ENCODE measurements at places on chromosomes 6 and 20. TPM values are rescaled to one million over a fixed set of nuclear protein-coding genes. Genes with fewer than 3 reads are reported as not detected.

Gene TBX18
- polyA plus RNA-seq, result 16.6 TPM

- no peak for DNase-seq
These were observed 1026.6 kb upstream of the MAP3K7 start for GRCh38 chr6:91613481-91613880.

DNA sequence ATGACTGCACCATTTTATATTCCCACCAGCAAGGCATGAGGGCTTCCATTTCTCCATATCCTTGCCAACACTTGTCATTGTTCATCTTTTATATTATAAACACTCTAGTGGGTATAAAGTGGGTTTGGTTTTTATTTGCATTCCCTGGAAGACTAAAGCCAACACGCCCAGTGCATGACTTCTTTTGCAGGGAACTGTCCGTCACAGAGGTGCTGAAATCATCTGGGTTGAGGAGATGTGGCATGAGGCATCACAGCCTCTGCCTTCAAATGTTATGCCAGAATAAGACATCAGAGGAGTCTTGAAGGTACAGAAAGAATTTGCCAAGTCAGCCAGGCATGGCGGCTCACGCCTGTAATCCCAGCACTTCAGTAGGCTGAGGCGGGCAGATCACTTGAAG lies 29.9 kb upstream of the FAM210B start:
- peak; percentile 25 for DNase-seq

Gene CDH26
- polyA plus RNA-seq, result 1.0 TPM

GRCh38 chr6:167717867-167718266 lies 108.8 kb upstream of the AFDN start:
- no peak for DNase-seq

GRCh38 chr6:13712599-13712898 lies 914 bp upstream of the RANBP9 start:
- DNase-seq, result peak; percentile 43

Gene TDP2
- polyA plus RNA-seq, result 29.2 TPM

Gene ITPR3
- 10.6 TPM for polyA plus RNA-seq

Gene PCIF1
- polyA plus RNA-seq, result 22.6 TPM

DNA sequence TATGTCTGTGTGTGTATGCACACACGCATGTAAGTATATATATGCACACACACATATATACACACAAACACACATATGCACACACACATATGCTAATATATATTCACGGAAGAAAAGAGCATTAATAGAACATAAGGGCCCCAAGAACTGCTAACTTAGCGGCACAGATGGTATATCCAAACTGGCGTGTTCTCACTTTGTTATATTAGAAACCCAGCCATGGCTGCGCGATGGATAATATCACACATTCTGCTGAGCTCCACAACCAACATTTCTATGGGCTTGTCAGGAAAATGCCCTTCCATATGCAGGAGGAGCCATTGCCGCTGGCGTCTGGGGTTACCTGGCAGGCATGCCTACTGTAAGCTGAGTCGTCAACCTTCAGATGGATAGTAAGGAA lies 122.1 kb downstream of the TTLL2 start:
- DNase-seq, result no peak

DNA sequence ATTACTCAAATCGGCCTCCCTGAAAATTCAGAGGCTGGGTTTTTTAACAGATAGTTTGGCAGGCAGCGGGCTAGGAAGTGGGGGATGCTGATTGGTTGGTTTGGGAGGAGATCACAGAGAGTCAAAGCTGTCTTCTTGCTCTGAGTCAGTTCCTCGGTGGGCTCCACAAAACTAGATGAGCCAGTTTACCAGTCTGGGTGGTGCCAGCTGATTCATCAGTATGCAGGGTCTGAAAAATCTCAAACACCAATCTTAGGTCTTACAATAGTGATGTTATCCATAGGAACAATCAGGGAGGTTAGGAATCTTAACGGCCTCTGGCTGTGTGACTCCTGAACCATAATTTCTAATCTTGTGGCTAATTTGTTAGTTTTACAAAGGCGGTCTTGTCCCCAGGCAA lies 190.7 kb downstream of the C6orf118 start:
- no peak for DNase-seq

DNA sequence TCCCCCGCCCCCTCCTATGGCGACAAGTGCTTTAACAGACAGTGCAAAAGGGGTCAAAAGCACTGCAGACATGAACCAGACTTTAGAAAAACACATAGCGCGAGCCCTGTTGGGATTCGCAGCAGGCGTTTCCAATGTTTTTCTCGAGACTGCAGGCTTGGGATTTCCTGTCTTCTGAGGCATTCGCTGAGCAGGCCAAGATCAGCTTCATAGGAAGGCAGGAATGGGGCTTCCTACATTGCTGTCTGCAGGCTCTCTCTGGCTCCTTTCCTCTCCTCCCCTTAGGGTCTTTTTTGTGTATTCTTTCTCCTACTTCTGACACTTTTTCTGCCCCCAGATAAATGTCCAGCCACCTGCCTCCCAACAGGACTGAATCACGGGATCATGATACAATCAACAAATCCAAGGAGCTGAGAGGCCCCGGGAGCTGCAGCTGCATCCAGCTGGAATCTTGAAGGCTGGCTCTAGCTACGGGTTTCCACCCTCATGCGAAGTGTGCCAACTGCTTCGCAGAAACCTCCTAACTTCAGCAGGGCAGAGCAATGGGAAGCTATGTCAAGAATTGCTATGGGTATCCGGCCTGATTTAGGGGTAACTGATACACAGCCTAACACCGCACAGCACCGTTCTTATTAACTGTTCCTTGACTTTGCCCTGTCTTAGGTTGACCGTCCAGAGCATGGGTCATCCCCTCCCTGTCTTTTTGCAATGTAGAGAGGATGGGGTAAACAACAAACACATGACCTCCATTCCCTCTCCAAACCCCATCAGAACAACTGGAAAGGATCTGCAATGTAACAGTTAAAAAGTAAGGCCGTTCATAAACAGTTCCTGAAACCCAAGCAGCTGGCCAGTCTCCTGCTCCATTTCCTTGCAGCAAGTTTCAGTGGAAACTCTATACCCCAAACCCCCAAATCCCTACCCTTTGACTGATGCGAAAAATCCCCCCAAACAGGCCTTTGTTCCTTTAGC lies 31.5 kb downstream of the SNX5 start:
- DNase-seq, result peak; percentile 89

GRCh38 chr6:105504706-105505105 lies 101.8 kb upstream of the PREP start:
- no peak for DNase-seq

GRCh38 chr6:14440940-14441781 lies 323.6 kb downstream of the CD83 start:
- peak; percentile 63 for DNase-seq

DNA sequence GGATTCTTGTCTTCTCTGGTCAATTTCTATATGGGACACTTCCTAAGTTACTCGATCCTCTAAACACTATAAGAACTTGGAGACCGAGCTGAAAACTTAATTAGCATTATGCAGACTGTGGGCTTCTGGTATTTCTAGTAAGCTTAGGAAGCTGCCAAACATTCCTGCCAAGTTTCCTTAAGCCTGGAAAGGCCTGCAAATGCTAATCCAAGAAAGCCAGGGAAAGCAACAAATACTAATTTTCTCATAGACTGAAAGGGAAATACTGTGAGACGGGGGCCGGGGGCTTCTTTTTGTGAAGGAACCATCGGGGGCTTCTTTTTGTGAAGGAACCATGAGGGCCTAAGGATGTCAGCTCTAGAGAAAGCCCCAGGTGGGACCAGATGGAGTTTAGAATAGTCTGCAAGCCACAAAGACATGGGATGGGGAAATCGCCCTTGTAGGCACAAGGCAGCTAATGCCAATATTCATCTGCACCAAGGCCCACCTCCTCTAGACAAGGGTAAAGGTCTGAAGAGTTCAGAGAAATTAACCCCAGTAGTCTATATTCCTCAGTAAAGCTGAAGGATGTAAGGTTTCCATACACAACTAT lies 332.4 kb upstream of the PRDM1 start:
- peak; percentile 76 for DNase-seq

GRCh38 chr20:63682384-63683139 lies 13.9 kb upstream of the TNFRSF6B start:
- DNase-seq, result no peak

Gene STK4
- polyA plus RNA-seq, result 19.5 TPM

Gene FOXQ1
- 0.08 TPM for polyA plus RNA-seq

- no peak for DNase-seq
These were observed 615.4 kb downstream of the CD109 start for GRCh38 chr6:74311431-74311830.

- no peak for DNase-seq
These were observed 53.9 kb upstream of the SOX4 start for GRCh38 chr6:21539621-21540100.

- DNase-seq, result no peak
These were observed 65.3 kb upstream of the SNX9 start for GRCh38 chr6:157757430-157758403.

GRCh38 chr6:125251516-125252220 lies 50.1 kb downstream of the HDDC2 start:
- DNase-seq, result no peak

GRCh38 chr6:7185561-7185960 lies 77.8 kb downstream of the RREB1 start:
- DNase-seq, result no peak

DNA sequence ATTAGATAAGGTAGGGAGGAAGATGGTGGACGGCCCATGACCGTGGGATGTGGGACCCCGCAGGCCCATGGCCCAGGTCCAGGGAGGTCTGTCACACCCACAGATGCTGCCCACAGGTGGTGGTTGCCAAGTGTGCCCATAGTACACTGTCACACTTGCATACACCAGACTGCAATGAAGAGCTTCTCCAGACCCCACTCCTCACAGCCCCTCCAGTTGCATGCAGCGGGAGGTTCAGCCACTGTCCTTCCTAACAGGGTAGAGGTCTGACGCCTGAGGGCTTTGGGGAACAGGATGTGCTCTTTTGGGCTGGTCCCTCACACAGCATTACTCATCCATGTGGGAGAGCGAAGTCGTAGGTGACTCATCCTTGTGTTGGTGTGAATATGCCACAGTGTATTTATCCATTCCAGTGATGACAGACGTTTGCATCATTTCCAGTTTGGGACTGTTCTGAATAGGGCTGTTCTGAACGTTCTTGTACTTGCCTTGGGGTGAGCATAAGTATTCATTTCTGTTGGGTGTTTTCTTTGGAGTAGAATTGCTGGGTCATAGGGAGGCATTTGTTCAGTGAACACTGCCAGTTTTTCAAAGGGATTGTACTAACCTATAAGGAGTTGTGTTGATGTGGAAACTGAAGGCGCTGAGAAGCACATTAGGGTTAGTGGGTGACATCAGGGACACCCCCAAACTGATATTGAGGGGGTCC lies 10.1 kb upstream of the PYGB start:
- no peak for DNase-seq

Gene BMP5
- polyA plus RNA-seq, result 20.8 TPM

GRCh38 chr20:48287552-48288170 lies 502.4 kb upstream of the SULF2 start:
- DNase-seq, result no peak

DNA sequence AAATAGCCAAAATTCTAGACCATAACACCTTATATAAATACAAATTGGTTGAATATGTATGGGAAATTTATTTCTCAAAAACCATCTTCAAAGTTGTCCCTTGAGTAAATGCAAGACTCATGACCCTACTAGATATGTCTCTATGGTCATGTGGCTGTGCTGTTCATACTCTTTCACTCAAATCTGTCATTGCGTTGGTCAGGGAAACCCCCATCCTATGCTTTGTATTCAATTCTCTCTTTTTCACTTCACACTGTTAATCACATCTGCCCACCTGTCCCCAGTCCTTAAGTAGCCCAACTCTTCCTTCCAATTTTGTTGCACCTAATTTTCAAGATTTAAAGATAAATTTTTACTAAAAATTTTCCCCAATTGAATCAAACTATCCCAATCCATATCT lies 51.0 kb downstream of the RPS12 start:
- DNase-seq, result no peak

Gene ISM1
- polyA plus RNA-seq, result 1.8 TPM

DNA sequence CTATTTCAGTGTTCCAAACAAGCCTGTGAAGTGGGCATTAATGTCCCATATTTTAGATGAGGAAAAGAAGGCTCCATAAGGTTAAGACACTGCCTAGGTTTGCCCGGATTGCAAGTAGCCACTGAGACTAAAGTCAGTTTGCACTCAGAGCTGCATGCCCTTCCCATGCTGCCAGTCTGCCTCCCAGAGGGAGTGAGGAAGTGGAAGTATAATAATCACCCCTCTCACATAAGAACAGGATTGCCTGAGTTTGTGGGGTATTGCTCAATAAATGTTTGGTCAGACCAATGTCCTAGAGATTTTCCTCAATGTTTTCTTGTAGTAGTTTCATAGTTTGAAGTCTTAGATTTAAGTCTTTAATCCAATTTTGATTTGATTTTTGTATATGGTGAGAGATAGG lies 43.9 kb upstream of the CLIC5 start:
- no peak for DNase-seq

DNA sequence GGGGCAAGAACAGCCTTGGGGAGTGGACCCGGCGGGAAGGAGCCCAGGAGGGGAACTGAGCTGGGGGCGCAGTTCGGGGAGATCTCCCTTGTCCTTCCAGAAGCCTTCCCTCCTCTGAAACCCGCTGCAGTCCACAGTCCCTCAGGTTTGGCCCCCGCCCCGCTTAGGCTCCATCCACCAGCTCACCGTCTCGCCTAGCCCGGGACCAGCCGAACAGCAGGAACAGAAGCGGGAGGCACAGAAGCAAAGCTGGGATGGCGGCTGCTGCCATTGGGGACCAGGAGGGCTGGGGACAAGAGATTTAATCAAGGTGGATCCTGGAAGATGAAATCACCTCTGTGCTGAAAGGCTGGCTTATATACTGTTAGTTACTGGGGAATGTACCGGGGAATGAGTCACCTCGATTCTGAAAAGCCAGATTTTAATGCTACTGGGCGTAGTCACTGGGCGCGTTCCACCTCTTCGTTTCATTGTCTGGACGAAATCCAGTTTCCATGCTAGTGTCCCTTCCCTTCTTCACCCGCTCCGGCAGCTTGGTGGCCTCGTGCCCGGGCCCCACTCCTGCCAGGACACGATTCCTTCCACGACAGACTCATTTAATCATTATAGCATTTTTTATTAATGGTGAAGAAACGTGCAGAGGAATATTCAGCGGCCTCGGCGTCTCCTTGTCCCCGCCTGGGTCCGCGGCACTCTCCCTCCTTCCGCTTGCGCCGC lies at the start of gene RAET1L:
Gene RAET1L, minus strand, starts transcription at position 332 of the 717 bp plus-strand sequence. Its CDS starts 61 bp downstream, at position 271.
- peak; percentile 53 for DNase-seq

Gene LPA
- not detected for polyA plus RNA-seq

DNA sequence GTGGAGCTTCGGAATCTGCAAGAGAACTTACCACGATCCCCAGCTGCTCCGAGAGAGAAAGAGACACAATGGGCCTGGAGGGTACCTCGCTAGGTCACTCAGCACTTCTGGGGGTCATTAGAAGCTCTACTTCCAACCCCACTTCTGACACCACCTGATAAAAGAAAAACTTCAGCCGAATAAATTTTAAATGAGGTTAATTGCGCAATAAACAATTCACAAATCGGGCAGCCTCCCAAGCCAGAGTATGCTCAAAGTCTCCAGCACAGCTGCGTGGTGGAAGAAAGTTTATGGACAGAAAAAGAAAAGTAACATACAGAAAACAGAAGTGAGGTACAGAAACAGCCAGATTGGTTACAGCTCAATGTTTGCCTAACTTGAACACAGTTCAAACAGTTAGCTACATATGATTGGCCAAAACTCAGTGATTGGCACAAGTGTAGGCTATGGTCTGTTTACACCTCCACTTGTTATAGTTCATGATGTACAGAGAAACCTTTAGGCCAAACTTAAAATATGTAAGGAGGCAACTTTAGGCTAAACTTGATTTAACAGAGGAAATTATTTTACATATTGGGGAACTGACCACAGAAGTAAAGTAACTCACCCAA lies 52.6 kb downstream of the COL11A2 start:
- no peak for DNase-seq
